Heart left ventricle (tissue), 16 donors: ENCODE measurements at places on chromosomes 1 and 21. TPM values are rescaled to one million over a fixed set of nuclear protein-coding genes. Genes with fewer than 3 reads are reported as not detected.

The CFHR5 gene
- polyA plus RNA-seq = not detected

The CLDN17 gene
- not detected for polyA plus RNA-seq

The S1PR1 gene
- 37.0 TPM for polyA plus RNA-seq

The TNFRSF9 gene
- polyA plus RNA-seq = not detected

The C4BPA gene
- polyA plus RNA-seq = 0.03 TPM

The ANGEL2 gene
- polyA plus RNA-seq = 9.2 TPM

The SEMA4A gene
- 1.8 TPM for polyA plus RNA-seq

The PSMD4 gene
- polyA plus RNA-seq = 231 TPM

The COL6A1 gene
- 149 TPM for polyA plus RNA-seq

The PIK3R3 gene
- polyA plus RNA-seq = 49.0 TPM

The INAVA gene
- 0.07 TPM for polyA plus RNA-seq

The MYOG gene
- polyA plus RNA-seq = not detected

The CD52 gene
- 26.1 TPM for polyA plus RNA-seq
